ENCODE measurements at places on chromosomes 2 and 18. TPM values are rescaled to one million over a fixed set of nuclear protein-coding genes. Genes with fewer than 3 reads are reported as not detected.

The MYL12B gene
- total RNA-seq: 186 TPM

The DYNC1I2 gene
- 280 TPM for total RNA-seq

DNA sequence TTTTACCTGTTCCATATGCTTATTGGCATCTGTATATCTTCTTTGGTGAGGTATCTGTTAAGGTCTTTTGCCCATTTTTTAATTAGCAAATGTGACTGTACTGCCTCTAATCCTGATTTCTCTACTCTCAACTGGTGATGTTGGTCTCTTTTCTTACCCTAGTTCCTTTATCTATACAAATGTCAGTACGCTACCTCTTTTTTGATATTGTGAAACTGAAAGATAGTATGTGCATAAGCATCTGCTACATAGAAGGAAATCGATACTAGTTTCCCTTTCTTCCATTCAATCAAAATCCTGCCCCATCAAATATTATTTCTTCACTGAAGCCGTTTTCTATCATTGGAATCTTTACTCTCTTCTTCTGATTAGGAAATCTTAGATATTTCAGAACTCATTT, 194.9 kb upstream of the SPOPL start:
- DNase-seq: no peak

- DNase-seq: no peak
These were observed 532.9 kb upstream of the CRIM1 start for GRCh38 chr2:35822716-35823115.

The DIS3L2 gene
- total RNA-seq: 33.0 TPM

GRCh38 chr2:205017381-205017780, 472.1 kb downstream of the PARD3B start:
- no peak for DNase-seq

DNA sequence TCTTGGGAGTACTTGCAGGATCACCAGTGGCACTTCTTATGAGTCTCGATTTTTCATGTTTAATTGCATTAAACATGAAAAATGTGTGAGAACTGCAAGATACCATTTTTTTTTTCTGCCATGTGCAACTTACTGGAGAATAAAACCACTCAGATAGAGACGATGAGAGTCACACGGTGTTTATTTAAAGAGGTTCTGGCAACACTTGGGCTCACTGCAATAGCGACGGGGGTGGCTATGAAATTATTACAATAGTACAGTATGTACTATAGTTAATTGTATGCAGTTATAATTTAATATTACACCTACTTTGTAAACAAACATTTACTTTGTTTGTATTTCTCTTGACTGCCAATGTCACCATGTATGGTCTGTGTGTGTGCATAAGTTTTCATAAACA, 479.8 kb downstream of the NUP35 start:
- DNase-seq: no peak

DNA sequence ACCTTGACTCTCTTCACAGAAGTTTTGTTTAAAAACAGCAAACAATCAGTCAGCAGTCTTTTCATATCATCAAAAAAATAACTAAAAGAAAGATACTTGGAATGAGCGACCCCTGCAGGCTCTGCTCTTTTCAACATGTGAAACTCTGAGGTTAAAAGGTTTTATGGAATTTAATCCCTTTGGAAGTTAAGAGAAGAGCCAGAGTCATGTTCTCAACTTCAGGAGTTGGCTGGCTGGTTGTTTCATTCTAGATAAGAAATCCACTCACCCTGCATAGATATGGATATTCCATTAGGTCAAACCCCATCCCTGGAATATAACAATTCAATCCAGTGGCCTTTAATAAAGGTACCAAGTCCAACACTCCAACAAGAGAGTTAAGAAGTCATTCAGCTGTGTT, 115.6 kb upstream of the RMDN2 start:
- DNase-seq: no peak

- DNase-seq: no peak
These were observed 2.6 kb upstream of the CD207 start for GRCh38 chr2:70837980-70838925.

The HOXD12 gene
- total RNA-seq: not detected

The SCN7A gene
- 1.6 TPM for total RNA-seq

The NEB gene
- total RNA-seq: 0.41 TPM

The VWC2L gene
- total RNA-seq: 4.1 TPM

- DNase-seq: no peak
These were observed 44.4 kb downstream of the CRACDL start for GRCh38 chr2:98891591-98891990.

The CHRND gene
- total RNA-seq: not detected

The PTCD3 gene
- 77.0 TPM for total RNA-seq

DNA sequence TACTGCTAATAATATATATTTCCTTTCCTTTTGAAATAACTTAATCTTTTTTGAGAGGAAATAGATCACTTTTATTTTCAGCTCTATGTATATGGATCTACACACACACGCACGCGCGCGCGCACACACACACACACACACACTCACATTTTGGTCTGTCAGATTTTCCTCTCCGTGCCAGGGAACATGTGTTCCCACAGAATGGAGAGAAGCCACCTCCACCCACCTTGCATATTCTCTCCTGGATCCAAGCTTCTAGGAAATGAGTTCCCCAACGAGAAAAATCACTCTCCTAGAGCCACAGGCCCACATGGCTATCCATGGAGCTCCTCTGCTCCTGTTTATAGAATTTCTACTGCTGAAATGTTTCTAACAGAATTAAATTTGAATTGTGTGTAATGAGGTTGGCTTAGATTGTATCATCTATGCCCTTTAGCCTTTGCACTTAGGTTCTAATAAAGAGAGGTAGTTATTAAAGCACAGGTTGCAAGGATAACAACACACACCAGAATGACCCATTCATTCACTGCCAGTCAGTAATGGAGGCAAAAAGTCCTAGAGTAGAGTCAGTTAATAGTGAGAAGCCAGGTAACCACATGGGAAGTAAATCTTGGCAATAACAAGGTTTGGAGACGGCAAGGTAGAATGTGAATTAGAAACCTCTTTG, 19.7 kb downstream of the IFIH1 start:
- no peak for DNase-seq

The SCG2 gene
- total RNA-seq: 138 TPM

The SPP2 gene
- not detected for total RNA-seq

The ERBB4 gene
- 75.0 TPM for total RNA-seq

The PHOSPHO2 gene
- total RNA-seq: 11.8 TPM

The ERFE gene
- 0.82 TPM for total RNA-seq

GRCh38 chr2:155250800-155251199, 552.3 kb downstream of the KCNJ3 start:
- no peak for DNase-seq

GRCh38 chr2:113216891-113217454, 43.2 kb downstream of the PSD4 start:
- no peak for DNase-seq

The KIAA2012 gene
- 0.82 TPM for total RNA-seq

The KIAA1328 gene
- total RNA-seq: 20.4 TPM

The GKN1 gene
- not detected for total RNA-seq

The E2F6 gene
- total RNA-seq: 12.2 TPM

DNA sequence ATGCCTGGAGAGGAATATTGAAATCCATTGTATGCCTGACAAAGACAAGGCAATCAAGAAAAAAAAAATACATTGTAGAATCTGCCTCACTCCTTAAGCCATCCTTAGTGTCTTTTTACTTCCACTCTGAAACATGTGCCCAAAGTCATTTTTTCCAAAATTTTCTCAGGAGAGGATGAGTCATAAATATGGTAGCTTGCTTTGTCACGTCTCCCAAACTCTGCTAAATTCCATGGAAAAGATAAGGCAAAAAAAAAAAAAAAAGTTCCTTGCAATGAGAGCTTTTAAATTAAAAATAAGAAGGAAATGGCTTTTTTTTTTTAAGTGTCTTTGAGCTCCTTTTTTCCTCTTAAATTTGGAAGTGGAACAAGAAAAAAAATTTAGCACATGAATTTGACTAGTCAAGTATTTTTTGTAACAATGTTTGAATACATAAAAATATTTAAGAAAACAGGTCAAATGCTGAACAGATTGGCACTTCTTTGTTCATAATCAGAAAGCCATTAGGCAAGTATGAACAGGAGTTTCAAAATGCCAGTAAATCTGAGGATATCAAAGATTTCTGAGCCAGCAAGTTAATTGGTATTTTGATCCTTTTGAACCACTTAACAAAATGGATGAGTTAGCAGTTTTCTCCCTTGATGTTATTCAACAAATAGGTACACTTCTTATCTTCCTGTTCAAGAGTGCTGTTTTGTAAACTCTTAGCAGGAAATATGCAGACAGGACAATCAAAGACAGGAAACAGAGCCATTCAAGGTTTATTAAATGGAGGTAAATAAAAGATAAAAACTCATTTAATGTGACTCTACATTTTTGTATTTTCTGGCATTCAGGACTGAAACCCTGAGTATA, 247.3 kb upstream of the SP5 start:
- DNase-seq: no peak

The CD8B gene
- total RNA-seq: not detected

GRCh38 chr2:124778076-124778475, 753.0 kb downstream of the CNTNAP5 start:
- DNase-seq: no peak

The WDR43 gene
- 64.8 TPM for total RNA-seq

All from frontal cortex (tissue), 4 donors.